ENCODE measurements at places on chromosomes 5 and 9.

DNA sequence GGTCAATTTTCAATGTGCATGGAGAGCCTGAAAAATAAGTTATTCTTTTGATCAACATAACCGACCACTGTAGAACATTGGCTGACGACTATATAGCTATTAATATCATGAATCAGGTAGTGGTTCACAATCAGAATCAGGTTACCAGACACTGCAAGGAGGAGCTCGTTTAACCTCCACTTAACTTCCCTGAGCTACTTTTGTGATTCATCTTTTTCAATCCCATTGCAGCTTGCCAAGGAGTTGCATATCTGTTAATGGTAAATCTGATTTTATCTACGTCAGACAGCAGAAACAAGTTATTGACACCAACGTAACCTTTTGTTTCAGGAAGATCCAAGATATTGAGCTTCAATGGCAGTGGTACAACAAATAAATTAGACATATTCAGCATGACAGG, 2263.8 kb upstream of the ACO1 start:
- no peak for DNase-seq

DNA sequence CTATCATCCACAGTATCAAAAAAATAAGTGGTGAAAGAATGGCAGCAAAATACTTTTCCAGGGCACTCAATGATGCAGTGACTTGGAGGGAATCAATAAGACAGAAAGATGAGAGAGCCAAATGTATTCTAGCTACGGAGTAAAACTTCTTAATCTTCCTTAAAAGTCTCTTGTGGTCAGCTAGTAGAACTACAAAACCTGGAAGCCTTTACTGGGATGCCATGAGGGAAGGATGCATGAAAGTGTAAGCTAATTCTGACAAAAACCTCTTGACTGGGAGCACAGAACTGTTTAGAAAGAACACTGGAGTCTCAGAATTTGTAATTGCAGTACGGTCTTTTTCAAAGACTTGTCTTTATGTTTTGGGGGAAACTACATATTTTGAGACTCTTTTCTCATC, 432.8 kb upstream of the PTPRD start:
- DNase-seq, result no peak

DNA sequence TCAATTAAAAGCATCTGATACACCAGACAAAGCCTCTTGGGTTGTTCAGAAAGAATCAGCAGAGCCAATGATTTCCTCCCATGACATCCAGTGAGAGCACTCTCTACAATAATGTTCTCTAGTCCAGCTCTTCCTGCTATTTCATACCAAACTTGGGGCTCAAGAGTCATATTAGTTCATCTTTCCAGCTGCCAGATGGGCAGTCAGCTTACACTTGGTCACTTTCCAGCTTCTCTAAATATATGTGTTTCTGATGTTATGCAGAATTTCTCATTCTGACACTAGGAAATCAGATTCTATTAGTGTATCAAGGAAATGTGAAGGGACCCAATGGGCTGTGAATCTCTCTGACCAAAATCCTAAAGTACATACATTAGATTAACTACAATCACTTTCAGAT, 148.9 kb downstream of the ENC1 start:
- no peak for DNase-seq

DNA sequence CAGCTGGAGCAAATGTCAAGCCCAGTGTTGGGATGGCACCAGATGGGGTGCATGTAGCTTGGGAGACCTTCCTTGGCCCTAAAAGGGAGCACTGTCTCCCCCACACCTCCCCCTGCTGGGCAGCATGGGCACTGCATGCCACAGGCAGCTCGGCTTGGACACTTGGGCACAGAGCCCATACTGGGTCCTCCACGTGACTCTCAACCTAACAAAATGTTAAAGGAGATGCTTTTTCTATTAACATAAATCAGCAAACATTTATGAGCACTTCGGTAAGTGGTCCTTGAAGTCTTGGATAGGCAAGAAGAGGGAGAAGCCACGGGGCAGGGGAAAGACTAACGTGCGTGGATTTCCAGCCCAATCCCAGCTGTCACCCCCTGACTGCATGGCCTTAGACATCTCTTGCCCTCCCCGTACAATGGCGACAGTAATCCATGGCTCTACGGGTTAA, 23.9 kb upstream of the MAPK9 start:
- peak; percentile 57 for DNase-seq

GRCh38 chr9:127611603-127611898, 526 bp upstream of the STXBP1 start:
- no peak for DNase-seq

DNA sequence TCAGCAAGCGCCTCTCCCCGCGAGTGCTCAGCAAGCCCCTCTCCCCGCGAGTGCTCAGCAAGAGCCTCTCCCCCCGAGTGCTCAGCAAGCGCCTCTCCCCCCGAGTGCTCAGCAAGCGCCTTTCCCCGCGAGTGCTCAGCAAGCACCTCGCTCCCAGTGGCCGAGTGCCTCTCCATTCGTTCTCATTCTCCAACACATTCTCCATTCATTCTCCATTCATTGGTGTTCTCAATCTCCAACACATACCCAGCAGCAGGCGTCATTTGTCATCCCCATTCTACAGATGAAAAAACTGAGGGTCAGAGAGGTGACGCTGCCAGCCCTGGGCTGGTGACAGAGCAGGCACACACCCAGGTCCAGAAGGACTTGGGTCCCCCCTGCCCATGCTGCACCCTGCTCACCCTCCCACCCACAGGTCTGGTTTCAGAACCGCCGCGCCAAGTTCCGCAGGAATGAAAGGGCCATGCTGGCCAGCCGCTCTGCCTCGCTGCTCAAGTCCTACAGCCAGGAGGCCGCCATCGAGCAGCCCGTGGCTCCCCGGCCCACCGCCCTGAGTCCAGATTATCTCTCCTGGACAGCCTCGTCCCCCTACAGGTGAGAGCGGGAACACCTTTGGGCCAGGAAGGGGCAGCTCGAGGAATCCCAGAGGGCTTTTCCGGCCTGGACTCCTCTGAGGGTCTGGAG, 32.5 kb downstream of the PTGES start:
- no peak for DNase-seq

GRCh38 chr5:2519153-2519552, 232.3 kb downstream of the IRX2 start:
- no peak for DNase-seq

DNA sequence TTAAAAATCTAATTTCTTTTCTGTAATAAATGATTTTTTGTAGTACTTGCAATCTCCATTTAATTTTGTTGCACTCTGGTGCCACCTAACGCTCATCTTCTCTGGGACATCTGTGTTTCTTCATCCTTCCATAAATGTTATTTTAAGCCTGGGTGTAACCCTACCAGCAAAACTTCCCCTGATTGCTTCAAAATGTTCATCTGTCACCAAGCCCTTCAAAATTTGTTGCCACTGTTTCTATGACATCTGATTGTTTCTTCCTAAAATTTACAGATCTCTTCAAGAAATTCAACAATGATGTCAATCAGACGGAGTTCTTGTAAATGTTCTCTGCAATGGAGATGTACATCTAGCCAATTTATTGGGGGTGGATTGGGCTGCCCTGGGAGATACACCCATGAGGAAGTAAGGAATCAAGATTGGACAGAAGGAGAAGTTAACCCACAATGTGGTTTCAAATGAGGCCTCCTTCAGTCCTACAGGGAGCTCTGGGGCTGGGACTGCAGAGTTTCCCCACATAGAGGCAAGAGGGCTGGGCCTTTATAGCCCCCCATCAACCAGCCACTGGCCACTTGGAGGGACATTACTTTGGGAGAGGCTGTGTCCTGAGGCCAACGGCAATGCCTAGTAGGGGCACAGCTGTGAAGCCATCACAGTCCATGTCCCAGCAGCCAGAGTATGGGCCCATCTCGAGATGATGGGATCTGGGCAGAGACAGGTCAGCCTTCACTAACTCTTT, 23.3 kb downstream of the MCTP1 start:
- DNase-seq, result no peak

DNA sequence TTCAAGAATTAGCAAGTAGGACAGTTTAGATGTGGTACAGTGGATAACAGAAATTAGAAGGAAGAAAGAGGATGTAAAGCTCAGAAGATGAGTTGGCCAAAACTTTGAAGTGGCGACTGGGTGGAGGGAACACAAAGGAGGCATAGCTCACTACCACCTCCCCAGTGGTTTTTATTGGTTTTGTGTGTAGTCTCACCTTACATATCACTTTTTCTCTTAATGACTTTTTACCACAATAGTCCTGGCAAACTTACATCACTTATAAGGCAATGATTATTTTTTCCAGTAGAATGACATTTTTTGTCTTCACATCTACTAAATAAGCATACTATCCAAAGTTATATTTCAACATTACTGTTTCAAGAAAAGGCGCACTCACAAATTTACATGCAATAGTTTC, 49.2 kb upstream of the FBN2 start:
- no peak for DNase-seq

GRCh38 chr5:89662499-89662898, 747.1 kb downstream of the CETN3 start:
- no peak for DNase-seq

- DNase-seq, result no peak
Measured at GRCh38 chr5:168724227-168724626, 145.1 kb upstream of the PANK3 start.

GRCh38 chr5:34895641-34896419, 19.5 kb downstream of the RAD1 start:
- no peak for DNase-seq

DNA sequence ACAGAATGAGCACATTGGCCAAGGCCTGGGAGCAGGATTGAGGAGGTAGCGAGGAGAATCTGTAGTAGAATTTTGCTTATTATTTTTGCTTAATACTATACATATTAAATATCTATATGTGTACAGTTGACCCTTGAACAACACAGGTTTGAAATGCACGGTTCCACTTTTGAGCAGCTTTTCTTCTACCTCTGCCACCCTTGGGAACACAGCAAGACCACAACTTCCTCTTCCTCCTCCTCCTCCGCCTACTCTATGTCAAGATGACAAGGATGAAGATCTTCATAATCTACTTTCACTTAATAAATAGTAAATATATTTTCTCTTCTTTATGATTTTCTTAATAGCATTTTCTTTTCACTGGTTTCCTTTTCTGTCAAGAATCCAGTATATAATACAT, 541.4 kb downstream of the KCTD16 start:
- DNase-seq, result no peak
